ENCODE measurements at places on chromosomes 16 and 17.

DNA sequence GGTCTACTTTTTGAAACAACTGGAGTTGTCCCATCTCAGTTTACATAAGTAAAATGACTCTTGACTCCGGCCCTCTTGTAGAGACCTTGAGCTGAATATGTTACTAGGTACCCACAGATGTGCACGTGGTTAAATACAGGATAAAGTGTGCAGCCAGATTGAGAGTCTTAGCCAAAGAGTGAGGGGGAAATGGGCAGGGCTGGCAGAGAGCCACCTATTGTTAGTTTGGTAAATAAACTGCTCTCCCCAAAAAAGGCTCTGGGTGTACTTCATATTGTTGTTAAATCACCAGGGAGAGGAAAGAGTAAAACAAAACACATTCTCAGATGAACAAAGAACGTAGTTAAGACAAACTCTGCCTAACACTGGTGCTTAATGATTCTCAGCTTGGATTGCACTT lies 20.3 kb downstream of the G6PC1 start:
- DNase-seq = no peak

DNA sequence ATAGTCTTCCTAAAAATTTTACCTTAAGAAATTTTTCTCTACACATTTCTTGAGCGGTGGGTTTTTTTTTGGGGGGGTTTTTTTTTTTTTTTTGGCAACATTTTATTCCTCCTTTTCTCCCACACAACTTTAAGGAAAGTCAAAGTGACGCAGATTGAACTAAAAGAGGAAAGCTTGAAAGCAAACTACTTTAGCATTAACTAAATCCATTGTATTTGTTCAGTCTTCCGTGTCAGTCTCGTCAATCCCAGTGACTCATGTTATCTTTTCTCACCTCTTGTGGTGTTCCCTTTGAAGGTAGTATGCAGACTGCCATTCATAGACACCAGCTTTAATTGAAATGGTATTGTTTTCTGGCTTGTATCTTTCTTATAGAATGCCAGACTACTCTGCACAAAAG lies 39.3 kb downstream of the TADA2A start:
- DNase-seq = no peak

- no peak for DNase-seq
These were observed 311.9 kb downstream of the NPIPA8 start for GRCh38 chr16:18024611-18025010.

GRCh38 chr17:71866095-71866494 lies 254.7 kb upstream of the SOX9 start:
- no peak for DNase-seq

DNA sequence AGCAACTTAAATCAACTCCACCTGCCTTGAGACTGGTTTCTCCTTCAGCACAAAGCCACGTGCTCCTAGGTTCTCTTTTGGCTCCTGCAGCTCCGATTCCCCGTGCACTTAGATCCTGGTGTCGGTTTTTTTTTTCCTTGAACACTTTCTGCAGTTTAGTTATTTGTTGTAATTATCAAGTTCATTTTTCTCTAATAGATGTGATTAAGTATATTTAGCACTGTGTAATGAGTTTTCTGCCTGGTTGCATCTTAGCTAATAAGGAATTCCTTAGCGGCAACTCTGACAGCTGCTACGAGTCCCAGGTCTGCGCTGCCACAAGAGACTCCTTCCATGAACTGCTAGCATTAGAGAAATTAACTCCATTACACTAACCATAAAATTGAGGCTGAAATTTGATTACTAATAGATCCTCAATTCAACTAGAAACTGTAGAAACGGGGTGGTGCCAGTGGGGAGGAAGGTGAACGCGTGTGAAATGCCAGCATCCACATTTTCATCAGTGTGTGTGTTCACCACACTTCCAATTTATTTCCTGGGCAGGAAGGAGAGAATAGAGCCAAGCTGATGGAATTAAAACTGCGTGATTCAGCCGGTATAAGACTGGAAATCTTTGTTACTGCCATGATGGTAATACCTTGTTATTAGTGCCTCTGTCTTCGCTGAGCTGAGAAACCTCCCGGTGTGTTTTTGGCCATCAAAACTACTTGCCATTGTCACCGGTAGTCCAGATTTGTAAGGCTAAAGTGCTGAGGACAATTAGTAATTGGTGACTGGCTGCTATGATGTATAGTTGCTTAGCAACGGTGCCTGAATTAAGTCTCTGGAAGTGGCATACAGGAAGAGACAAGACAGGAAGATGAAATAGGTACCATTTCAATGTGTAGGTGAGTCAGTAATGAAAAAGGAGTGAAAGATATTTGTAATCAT lies 232.4 kb downstream of the IRX3 start:
- no peak for DNase-seq

DNA sequence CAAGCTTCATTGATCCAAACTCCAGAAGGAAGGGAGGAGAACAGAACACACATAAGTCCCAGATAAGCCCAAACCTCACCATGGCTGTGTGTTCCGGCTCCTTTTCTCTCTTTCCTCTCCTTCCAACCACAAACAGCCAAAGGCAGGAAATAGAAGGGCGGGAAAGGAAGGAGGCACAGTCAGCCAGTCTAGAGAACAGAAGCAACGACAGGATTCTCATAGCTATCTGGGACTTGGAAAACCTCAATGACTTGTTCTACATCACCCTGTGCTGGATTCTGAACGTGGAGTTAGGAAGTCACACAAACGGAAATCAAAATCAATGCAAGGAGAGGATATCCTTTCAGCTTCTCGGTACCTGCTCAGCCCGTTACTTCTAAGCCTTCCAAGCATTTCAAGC lies 9.0 kb downstream of the CRK start:
- DNase-seq = no peak

DNA sequence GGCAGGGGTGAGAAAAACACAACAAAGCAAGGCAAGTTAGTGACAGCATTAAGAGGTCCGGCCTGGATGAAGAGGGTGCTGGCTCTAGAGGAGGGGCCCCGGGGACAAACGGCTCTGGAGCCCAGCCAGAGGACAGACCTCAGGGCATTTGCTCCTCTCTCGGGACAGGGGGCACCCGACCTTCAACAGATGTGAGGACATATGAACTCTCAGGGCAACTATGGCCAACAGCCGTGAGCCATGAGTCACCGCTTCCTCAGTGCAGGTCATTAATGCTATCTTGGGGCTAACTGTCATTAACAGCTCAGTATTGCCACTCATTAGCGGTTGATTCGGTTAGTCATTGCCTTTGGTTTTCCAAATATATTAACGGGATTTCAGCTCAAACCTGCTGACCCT lies 9.7 kb upstream of the ARL5C start:
- DNase-seq = no peak

- DNase-seq = peak; percentile 10
These were observed 759 bp downstream of the ELAC2 start for GRCh38 chr17:13016881-13017654.

- DNase-seq = no peak
These were observed 2.3 kb downstream of the RAB37 start for GRCh38 chr17:74739227-74739831.

- DNase-seq = peak; percentile 66
These were observed 44.0 kb downstream of the SPOP start for GRCh38 chr17:49633762-49634484.

DNA sequence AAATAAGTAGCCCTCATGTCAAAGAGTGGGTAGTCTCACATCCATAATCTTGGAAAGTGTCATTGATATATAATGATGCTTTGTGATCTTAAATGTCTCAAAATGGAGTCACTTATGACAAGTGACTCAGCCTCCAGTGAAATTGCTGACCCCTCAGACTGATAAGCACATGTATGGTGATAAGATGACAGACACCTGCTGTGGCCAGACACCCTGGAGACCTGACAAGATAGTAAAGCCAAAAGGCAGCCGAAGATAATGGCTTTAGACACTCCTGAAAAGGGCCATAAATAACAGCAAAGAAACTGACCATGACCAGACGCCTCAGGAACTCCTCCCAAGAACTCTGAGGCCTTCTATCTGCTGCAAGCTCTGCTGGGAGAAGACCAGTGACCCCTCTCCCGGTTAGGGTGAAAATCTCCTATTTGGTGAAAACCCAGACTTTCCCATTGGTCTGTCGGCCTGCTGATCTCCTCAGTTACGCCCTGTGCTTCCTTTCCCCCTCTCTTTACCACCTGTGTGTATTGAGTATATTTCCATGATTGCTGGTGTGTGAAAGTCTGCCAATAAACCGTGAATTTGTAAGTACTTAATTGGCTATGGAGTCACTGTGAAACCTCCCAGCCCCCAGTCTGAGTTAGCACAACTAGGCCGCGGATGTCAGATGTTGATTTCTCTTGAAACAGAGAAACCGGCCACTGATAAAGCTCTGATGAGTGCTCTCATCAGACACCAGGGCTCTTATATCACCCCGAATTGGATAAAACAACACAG lies 226.7 kb upstream of the MYOCD start:
- DNase-seq = no peak

DNA sequence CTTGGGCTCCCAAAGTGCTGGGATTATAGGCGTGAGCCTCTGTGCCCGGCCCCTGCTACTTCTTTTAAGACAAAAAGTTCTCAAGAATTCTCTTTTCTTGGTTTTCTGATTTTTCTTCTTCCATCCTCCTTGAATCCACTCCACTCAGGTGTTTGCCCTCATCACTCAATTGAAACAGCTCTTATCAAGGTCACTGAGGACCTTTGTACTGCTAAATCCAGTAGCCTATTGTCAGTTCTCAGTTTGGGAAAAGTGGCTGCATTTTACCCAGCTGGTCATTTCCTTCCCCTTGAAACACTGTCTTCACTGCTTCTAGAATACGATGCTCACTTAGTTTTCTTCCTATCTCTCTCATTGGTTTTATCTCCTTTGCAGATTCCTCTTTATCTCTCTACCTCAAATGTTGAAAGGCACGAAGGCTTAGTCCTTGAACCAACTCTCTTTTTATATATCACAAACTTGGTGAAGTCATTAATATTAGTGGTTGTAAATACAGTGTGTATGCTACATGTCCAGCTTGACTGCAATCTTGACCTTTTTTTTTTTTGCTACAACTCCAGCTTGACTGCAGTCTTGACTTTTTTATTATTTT lies 29.8 kb downstream of the ZNRF1 start:
- no peak for DNase-seq

- no peak for DNase-seq
These were observed 1.3 kb upstream of the KRTAP4-7 start for GRCh38 chr17:41082626-41083025.

- peak; percentile 59 for DNase-seq
These were observed 40.9 kb downstream of the RFFL start for GRCh38 chr17:35022536-35023063.

DNA sequence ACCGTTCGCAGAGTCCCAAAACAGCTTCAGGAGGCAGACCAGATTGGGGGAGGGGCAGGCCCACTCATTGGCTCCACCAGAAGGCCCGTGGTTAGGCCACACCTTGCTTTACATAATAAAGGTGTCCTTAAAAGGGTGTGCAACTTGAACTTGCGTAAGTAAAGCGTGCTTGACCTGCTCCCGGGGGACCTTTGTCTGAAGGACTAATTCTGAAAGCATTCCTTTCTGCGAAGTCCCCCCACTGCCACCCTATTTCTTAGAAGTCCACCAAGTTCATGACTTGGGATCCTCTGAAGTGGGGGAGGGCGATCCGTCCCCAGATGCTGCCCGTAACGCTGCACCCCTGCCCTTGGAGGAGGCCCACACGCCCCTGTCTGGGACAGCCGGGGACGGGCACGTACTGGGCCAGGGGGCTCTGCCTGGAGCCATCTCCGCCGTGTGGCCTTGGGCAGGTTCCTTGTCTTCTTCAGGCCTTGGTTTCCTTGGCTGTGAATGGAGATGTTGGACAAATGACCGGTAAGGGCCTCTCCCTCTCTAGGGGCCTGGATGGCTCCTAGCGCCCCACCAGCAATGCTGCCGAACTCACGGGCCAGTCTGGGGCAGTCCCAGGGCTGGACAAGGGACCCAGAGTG lies 823 bp upstream of the ZNF469 start:
- DNase-seq = no peak

- DNase-seq = peak; percentile 37
These were observed 627 bp upstream of the TSPOAP1 start for GRCh38 chr17:58329035-58329809.

DNA sequence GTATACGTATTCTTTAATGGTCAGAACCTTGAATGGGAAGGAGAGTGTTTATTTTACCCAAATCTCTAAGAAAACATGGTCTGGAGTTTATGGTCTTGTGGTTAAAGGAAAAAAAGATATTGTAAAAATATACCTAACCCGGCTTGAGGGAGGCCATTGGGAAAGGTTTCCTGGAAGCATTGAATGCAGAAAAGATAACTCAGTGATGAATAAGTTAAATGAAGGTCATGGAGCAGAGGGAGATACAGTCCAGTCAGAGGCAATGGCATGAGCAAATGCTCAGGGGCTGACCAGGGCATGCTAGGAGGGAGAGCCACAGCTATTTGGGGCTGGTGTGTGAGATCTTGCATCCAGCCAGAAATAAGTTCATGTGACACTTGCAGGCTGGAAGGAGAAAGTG lies 430.4 kb upstream of the CDH5 start:
- no peak for DNase-seq

GRCh38 chr17:16954521-16954920 lies 17.4 kb downstream of the TNFRSF13B start:
- DNase-seq = no peak

DNA sequence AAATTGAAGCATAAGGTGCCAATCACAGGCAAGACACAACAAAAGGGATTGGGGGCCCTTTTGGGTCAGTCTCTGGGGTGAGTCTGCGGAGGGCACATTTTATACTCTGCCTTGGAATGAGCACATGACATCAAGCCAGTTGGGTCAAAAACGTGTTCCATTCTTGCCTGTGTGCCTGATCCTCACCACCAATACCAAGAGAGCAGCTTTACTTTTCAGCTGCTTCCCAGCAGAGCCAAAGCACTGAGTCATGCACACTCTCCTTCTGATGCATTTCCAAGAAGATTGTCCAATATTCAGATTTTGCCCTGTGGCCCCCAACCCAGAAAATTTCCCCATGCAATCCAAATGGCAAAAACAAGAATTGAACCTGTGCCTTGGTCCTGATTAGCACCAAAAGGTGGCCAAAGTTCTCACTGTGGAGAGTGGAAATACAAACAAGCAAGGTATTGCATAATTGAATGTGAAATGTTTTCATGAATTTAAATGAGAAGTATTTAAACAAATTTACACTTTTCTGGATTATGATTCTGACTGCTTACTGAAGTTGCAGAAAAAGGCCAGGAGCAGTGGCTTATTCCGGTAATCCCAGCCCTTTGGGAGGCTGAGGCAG lies 217.8 kb upstream of the SOX9 start:
- DNase-seq = no peak

DNA sequence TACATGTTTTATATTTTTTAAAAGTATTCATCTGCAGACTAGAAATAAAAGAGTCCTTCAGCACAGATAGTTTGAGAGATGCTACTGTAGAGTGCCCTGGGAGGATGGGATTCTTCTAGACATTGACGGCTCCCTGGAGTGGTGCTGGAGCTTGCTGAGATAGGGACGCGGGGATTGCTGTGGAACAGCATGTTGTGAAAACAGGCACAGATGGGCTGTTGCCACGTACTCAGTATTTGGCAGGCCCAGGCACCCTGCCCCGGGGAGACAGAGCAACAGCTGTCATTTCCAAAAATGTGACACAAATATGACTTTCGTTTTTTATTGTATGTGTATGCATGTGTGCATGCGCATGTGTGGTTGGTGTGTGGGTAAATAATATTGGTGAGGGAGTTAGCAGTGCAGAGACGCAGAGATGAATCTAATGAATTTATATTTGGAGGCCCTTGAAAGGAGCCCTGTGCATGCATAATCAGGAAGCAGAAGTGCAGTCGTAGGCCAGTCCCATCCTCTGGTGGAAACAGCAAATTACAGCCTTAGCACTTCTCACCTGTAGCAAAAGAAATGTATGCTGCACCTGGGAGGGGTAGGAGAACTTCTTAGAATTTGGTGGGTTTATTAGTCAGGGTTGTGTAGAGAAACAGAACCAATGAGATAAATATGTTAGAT lies 6.2 kb upstream of the ABCA8 start:
- peak; percentile 82 for DNase-seq

Measured in G401 (cell line).